Kidney (tissue), 22 donors: ENCODE measurements at places on chromosomes 11 and 22. TPM values are rescaled to one million over a fixed set of nuclear protein-coding genes. Genes with fewer than 3 reads are reported as not detected.

MPEG1 gene
- 33.1 TPM for total RNA-seq

KCNQ1 gene
- 45.5 TPM for total RNA-seq

TRIM49 gene
- total RNA-seq, result not detected

RFPL2 gene
- not detected for total RNA-seq

OR5A1 gene
- total RNA-seq, result not detected

SLC7A4 gene
- 0.57 TPM for total RNA-seq

CCDC15 gene
- total RNA-seq, result 1.5 TPM

UEVLD gene
- 23.1 TPM for total RNA-seq

OR4D5 gene
- total RNA-seq, result not detected

OR5F1 gene
- not detected for total RNA-seq

C1QTNF4 gene
- total RNA-seq, result 0.25 TPM

ROM1 gene
- total RNA-seq, result 7.9 TPM

HSPB2 gene
- total RNA-seq, result 4.4 TPM

ACTN3 gene
- total RNA-seq, result 0.16 TPM

TMEM109 gene
- total RNA-seq, result 130 TPM

MRGPRF gene
- total RNA-seq, result 9.3 TPM

POU2AF3 gene
- total RNA-seq, result 4.3 TPM

RAB38 gene
- total RNA-seq, result 5.2 TPM

PRDM10 gene
- 8.0 TPM for total RNA-seq

CDON gene
- 4.0 TPM for total RNA-seq

RIBC2 gene
- 1.0 TPM for total RNA-seq

ST14 gene
- total RNA-seq, result 139 TPM

RFPL3 gene
- total RNA-seq, result not detected

CRACR2B gene
- total RNA-seq, result 22.6 TPM

SLC6A5 gene
- not detected for total RNA-seq

RPUSD4 gene
- 20.7 TPM for total RNA-seq

CLMP gene
- total RNA-seq, result 6.8 TPM

UBQLNL gene
- 0.69 TPM for total RNA-seq

HORMAD2 gene
- total RNA-seq, result not detected

BUD13 gene
- total RNA-seq, result 14.1 TPM

GPR83 gene
- total RNA-seq, result 0.28 TPM
